ENCODE measurements at places on chromosomes 5 and 9.

- no peak for DNase-seq
These were observed 21.8 kb downstream of the CTNNAL1 start for GRCh38 chr9:108991479-108991878.

DNA sequence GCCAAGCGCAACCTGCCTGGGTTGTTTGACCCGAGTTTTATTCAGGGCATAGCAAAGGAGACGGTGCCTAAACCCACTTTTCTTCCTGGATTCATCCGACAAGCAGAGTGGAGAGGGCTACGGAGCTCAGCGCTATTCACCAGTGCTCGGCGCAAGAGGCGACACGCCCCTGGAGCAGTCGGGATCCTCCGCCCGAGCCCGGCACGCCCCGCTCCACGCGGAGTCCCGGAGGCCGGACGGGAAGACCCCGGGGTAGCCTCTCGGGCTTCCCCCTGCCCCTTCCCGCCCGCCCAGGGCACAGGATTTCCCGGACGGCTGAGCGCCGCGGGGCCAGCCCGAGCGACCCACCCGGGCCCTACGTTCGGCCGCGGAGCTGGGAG is 427 bp downstream of the SERINC5 start:
- peak; percentile 61 for DNase-seq

GRCh38 chr5:77957516-77957915 is 181.4 kb upstream of the TBCA start:
- DNase-seq: no peak

GRCh38 chr5:33631786-33632185 is 191.0 kb downstream of the TARS1 start:
- DNase-seq: no peak

DNA sequence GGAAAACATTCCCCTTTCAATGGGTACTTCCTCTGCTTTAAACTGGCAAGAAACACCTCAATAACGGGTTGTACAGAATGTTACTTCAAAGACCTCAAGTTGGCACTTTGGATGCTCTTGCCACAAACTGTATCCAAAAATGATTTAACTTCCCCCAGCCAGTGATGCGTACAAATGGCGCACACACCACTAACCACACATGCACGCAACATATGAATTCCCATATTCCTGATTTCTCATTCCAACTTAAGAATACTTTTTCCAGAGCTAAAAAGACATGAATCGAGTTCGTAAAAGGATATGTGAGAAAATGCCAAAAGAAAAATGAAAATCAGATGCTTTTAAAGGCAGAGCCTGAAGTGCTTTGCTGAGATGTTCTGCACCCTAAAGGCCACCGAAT is 388.0 kb upstream of the PIK3R1 start:
- DNase-seq: no peak

- DNase-seq: no peak
These were observed 21.9 kb upstream of the FOXE1 start for GRCh38 chr9:97830884-97831829.

- no peak for DNase-seq
These were observed 143.0 kb downstream of the XRCC4 start for GRCh38 chr5:83220331-83220730.

All from stimulated activated CD4-positive, alpha-beta T cell treated with anti-CD3 and anti-CD28 coated beads, Interleukin-2, amount 100 ng/mL, for 24 hours (primary cell).